ENCODE measurements at places on chromosomes 4 and X. TPM values are rescaled to one million over a fixed set of nuclear protein-coding genes. Genes with fewer than 3 reads are reported as not detected.

The PLS3 gene
- 119 TPM for total RNA-seq

The TMEM31 gene
- total RNA-seq, result not detected

The HCFC1 gene
- total RNA-seq, result 26.9 TPM

The TCP11X1 gene
- total RNA-seq, result not detected

The DMRTC1 gene
- not detected for total RNA-seq

The TMSB15C gene
- total RNA-seq, result 0.23 TPM

The MID1 gene
- 7.9 TPM for total RNA-seq

The SYAP1 gene
- 17.6 TPM for total RNA-seq

The RAB33A gene
- total RNA-seq, result 0.50 TPM

The PDZD4 gene
- total RNA-seq, result 0.28 TPM

The MAGEA1 gene
- total RNA-seq, result not detected

The F8A3 gene
- total RNA-seq, result 5.4 TPM

The CSN1S1 gene
- not detected for total RNA-seq
